ENCODE measurements at places on chromosomes 7 and 10.

DNA sequence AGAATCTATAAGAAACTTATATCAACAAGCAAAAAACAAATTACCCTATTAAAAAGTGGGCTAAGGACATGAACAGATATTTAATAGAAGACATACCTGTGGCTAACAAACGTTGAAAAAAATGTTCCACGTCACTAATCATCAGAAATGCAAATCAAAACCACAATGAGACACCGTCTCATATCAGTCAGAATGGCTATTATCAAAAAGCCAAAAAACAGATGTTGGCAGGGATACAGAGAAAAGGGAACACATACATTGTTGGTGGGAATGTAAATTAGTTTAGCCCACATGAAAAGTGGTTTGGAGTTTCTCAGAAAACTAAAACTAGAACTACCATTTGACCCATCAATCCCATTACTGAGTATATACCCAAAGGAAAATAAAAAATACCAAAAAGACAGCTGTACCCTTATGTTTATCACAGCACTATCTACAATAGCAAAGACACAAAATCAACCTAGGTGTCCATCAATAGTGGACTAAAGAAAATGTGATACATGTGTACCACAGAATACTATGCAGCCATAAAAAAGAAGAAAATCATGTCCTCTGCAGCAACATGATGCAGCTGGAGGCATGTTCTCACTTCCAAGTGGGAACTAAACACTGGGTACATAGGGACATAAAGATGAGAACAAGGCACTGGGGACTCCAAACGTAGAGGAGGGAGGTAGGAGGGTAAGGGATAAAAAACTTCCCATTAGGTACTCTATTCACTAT is 83.8 kb upstream of the TMEM168 start:
- DNase-seq: no peak

DNA sequence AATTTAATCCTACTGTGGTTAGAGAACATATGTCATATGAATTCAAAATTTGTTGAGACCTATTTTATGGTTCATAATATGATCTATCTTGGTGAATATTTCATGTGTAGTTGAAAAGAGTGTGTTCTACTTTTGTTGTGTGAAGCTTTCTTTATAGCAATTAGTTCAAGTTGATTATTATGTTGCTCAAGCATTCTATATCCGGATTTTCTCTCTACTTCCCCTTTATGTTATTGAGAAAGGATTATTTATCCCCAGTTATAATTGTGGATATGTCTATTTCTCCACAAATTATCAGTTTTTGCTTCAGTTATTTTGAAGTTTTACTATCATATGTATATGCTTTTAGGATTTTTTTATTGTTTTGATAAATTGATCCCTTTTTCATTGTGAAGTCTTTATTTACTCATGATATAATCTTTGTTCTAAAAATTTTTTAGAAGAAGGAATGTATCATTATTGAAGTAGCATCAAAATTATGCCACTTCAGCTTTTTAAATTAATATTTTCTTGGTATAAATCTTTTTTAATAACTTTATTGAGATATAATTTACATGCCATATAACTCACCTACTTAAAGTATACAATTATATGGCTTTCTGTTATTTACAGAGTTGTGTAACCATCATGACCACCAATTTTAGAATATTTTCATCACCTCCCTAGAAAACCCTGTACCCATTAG is 12.0 kb upstream of the MEST start:
- no peak for DNase-seq

- no peak for DNase-seq
These were observed 11.5 kb upstream of the KLRG2 start for GRCh38 chr7:139494835-139495579.

- DNase-seq: no peak
These were observed 78.8 kb downstream of the INPP5A start for GRCh38 chr10:132616170-132616995.

DNA sequence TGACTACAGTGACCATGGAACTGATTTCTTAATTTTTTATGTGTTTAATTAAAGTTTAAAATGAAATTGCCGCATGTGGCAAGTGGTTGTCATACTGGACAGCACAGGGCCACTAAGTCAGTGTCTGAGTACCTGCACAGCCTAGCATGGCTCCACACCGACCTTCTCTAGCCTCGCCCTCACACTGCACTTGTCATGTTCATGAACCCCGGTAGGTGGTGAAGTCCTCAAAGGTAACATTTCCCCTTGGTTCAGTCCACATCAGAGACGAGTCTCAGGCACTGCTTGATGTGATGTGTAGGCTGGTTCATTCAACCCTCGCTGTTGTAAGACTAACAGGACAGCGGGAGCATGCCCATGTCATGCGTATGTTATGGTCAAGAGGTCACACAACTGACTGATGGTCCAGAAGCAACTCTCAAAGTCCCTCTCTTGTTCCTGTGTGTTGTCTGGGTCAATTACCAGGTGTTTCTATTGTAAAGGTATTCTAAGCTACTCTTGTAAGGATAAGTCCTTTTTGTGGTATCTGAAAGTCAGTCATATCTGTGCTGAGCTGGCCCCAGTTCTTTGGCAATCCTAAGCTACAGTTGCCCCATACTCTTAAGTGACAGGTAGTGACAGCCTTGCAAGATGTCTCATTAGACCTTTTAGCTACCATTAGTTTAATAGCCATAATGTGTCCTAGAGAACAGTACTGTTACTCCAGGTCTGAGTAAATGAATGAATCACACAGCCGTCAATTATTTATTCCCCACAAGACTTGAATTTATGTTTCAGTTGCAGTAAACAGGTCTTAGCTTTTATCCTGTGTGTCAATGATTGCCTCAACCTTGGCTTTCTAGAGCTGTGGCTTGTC is 32.9 kb upstream of the ZC3HAV1L start:
- DNase-seq: no peak

- peak; percentile 25 for DNase-seq
These were observed 114.6 kb upstream of the RET start for GRCh38 chr10:42962110-42962901.

GRCh38 chr7:106823631-106824030 is 41.5 kb upstream of the PIK3CG start:
- DNase-seq: no peak

All from dorsolateral prefrontal cortex (tissue), 122 donors.